Glutamatergic neuron (in vitro differentiated cells): ENCODE measurements at places on chromosomes 2 and 18.
A peak's percentile ranks its signal among the peaks of the same experiment; 100 is the strongest.

DNA sequence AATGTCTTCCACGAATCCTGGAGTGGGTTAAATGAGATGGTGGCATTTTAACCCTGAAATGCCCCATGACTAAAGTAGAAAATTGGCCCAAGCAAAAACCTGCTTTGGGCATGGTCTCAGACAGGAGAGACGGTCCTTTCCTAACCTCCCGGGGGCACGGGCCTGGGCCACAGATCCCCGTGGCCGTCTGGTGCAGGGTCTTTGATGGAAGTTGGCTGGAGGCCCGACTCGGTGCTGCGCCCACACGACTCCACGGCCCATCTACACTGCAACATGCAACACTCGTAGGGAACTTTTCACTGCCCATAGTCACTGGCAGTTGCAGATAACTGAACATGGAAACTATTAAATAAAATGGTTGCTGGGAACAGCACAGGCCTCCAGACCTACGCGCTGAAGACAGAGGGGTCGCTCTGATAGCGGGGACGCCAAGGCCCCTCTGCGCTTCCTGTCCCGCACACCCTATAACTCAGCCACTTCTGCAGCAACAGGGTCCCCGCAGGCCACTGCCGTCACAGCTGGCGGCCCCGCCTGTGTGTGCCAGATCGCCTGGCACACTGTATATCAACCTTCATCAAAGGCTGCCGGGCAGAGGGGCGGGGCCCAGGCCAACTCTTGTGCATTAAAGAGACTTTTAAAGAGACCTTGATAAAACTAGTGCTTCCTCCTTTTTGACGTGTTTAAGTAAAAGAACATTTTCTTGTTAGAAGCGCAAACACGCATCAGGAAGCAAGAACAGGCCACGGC lies 214.1 kb downstream of the TWIST2 start:
- no peak for DNase-seq

GRCh38 chr18:2896990-2897389 lies 50.2 kb downstream of the EMILIN2 start:
- DNase-seq: no peak

DNA sequence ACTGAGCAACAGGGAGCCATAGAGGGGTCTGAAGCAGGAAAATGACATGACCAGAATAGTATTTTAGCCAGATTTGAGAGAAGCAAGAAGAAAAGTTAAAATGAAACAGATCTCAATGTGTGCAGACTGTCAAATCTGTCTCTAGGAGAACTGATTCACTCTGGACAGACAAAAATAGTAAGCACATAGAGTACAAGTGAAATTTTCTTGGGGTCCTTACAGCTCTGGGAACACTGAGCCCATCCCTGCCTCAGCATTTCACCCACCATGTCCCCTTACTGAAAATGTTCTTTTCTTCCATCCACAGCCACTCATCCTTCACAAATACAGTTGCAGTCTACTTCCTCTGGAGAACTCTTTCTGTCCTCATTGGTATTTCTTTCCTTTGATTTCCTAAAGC lies 359.2 kb downstream of the MTX2 start:
- no peak for DNase-seq

GRCh38 chr2:106107509-106108131 lies 86.5 kb downstream of the UXS1 start:
- DNase-seq: no peak

DNA sequence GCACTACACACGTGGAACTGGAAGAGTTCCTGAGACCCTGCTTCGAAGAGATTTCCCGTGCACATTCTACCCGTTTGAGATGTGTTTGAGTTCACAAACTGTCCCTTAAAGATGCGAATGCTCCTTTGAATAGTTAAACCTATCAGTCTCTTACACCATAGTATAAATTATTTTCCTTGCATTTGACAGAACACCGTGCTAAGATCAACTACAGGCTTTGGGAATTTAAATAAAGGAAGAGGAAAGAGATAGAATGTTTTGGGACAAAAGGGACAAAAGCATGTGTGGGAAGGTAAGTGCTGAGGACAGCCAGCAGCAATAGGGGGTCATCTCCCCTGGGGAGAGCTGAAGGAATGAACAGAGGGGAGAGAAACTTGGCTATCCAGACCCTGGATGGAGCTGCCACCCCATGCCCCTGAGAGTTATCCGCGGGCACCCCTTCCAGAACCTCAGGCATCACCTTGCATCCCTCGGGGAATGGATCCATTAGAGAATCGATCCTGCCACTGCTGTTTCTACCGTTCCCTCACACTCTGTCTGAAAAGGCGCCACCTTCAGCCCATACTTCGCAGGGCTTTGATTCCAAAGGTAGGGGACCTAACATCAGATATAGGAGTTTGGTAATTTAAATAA lies 888 bp upstream of the ADCY3 start:
- DNase-seq: peak; percentile 47

- DNase-seq: no peak
These were observed 17.7 kb upstream of the CCDC93 start for GRCh38 chr2:118031566-118031965.

GRCh38 chr2:127149384-127149783 lies 42.4 kb upstream of the BIN1 start:
- no peak for DNase-seq

- peak; percentile 94 for DNase-seq
These were observed at the start of gene RND3 for GRCh38 chr2:150487537-150488429. TSS of gene RND3 (minus strand) at chr2:150487667. CDS start at chr2:150487417, 250 bp downstream.

GRCh38 chr18:55265130-55265675 lies 305.9 kb upstream of the CCDC68 start:
- no peak for DNase-seq

DNA sequence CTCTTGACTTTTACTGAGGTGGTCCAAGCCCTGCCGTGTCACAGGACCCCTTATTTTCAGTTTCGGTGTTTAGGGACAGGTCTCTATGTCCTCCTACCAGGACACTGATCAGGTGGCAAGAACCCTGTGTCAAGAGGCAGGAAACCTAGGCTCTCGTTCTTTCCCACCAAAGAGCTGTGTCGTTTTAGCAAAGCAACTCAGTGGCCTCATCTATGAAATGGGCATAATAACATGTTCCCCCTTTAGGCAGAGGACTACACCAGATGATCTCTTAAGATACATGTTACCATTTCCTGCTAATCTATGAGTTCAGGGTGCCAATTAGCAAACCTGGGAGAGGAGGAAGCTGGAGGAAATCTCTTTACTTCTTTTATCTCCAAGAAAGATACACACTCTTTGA lies 1.9 kb downstream of the RAB31 start:
- no peak for DNase-seq

DNA sequence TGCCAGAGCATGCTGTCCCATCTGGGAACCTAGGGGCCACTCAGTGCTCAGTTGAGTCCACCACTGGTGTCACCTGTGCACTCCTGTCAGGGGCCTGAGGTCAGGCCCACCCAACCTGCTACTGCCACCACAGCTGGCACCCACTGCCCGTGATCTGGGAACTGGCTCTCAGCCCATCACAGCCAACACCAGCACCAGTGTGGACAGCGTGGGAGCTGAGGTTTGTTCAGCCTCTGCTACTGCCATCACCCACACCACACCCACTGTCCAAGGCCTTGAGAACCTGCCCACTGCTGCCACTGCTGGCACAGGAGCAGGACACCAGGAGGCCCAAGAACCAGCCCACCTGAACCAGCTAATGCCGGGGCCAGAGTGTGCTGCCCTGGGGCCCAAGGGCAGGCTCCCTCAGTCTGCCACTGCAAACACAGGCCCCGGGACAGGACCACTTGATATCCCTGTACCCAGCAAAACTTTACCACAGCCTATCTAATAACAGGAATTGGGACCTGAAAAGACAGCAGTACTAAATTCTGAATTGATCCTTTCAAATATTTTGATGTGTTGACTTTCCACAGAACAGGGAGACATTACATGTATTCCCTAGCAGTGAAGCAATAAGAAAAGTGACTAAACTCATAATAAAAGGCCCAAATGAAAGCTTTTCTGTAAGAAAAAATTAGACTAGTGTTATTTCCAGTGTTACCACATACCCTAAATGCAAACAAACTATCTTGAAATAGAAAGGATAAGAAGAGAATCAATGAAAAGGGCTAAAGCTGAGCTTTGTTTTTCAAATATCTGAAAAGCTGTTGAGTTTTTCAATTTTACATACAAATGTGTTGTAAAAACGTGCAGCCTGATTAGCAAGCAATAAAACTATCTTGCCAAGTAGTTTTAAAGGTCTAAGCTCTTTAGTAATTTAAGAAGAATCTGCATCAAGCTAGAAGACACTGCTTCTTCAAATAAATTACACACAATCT lies 640.7 kb downstream of the METTL4 start:
- no peak for DNase-seq

- DNase-seq: no peak
These were observed 69.4 kb upstream of the SMAD2 start for GRCh38 chr18:47999801-48000248.

- no peak for DNase-seq
These were observed 2.1 kb downstream of the FBLN7 start for GRCh38 chr2:112140205-112140802.

DNA sequence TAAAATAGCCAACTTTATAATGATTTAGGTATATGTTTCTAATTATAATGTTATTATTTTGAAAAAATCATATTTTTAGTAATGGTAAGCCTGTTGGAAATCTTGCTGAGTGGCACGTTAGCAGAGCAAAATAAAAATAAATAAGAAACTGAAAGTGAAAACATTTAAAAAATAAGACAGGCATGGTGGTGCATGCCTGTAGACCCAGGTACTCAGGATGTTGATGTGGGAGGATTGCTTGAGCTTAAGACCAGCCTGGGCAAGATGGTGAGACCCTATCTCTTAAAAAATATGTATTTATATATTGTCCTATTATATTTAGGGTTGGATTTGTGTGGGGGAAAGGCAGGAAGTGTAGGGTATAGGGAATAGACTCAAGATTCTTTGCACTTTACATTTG lies 15.8 kb upstream of the ANKRD12 start:
- no peak for DNase-seq

DNA sequence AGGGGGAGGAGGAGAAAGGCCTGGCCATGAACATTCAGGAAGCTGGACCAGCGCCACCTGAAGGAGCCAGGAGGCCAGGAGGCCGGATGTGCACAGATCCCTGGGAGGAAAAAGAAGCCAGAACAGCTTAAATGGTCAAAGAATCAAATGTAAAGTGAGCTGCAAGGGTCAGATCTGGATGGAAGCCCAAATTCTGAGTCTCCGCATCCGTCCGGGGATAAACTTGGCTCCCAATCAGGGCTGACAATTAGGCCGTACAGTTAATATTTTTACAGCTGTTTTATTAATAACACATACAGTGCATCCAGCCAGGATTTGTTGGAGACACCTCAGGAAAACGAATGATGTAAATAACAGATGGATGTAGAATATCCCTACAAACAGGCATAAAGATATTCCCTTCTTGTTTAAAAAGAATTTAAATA lies 495.1 kb upstream of the TCF4 start:
- DNase-seq: no peak

DNA sequence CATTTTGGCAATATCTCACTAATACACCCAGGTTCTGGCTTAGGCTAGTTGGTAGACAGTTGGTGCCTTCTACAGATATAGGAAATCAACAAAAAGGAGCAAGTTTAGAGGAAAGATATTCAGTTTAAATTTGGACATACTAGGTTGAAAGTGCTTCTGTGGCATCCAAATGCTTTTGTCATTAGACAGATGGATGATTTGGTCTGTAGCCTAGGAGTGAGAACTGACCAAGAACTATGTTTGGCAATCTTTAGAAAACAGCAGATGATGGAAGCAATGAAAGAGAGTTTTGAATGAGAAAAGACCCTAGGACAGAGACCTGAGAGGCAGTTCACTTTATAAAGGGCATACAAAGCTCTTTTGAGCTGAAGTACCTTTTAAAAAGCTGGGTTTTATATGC lies 201.3 kb upstream of the FSHR start:
- DNase-seq: no peak

- DNase-seq: no peak
These were observed 54.0 kb upstream of the COL5A2 start for GRCh38 chr2:189233527-189233926.

GRCh38 chr2:85889627-85890281 lies 964 bp upstream of the ST3GAL5 start:
- no peak for DNase-seq

DNA sequence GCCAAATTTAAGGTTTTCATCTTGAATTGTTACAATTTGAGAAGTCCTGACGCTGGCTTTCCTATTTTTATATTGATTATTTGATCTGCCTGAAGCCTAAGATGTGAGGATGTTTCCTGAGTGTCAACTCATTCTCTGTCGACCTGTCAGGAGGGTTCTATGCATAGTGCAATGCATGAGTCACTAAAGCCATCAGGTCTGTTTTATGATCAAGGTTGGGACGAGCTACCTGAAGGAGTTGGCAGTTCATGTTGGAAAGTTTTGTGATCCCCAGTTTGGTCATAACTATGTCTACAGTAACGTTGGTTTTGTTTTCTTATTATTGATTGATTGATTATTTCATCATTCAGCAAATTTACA lies 71.2 kb downstream of the NABP1 start:
- DNase-seq: no peak

DNA sequence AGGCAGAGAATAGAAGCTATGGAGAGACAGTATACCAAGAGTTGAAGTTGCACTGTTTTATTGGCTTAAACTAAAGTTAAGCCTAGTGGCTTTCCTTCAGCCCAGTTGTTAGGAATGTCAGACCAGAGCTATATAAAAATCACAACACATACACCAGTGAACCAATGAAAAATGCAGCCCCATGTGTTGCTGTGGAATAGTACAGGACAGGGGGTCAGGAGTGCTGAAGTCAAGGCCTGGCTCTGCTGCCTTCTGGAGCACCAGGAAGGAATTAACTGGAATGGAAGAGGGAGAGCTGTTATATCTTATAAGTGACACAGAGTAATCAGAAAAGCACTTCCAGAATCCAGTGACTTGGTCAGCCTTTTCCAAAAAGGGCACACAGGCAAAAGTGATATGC lies 58.9 kb downstream of the OSR1 start:
- no peak for DNase-seq

DNA sequence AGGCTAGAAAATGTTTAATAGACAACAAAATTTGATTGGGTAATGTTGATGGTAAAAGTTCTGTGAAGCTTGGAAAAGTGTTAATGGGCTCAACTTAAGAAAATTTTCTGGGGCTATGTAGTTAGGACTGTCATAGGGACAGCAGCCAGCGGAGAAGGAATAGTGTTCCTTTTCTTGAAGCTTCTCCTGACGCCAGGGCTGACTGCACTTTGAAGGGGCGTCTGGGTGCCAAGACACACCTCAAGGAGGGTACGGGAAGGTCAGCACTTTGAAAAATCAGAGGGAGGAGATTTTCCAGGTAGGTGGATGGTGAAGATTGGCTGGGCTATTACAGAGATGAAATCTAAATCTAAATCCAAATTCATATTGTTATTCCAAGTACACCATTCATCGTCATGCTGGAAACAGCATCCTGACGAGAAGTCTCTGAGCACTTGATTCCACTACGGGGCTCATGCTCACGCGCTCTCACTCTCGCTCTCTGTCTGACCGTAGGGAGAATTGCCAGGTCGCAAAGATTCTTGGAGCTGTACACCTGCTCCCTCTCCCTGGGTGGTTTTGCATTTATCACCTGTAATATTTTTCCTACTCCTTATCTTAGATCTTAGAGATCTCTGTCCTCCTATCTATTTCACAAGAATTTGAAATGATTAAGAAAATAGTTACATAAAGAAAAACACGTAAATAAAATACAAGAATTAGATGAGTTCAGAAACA lies 91.0 kb downstream of the ITGB1BP1 start:
- no peak for DNase-seq
